ENCODE measurements at places on chromosomes 4 and X.

DNA sequence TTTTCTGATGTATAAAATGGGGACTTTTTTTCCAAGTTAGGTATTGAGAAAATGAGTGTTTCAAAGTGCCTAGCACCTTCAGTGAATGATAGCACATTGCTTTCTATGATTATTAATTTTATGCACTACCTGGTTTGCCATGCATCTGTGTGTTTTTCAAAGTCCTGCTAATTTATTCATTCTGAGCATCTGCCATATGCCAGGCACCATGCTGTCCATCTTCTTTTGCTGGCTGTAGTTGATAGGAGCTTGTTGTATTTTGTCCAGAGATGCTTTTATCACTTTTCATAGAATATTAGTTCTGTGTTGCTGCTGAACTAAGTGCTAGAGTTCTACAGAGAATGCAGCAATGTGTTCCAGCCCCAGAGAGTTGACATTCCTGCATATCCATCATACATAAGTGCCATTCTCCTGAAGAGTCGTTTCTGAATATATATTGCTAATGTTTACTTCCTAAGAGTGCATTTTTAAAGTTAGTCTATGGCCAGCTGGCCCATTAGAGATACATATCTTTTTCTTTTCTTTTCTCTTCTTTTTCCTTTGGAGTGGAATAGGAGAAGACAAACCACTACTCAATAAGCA is 49.0 kb upstream of the CLNK start:
- no peak for DNase-seq

GRCh38 chr4:113555868-113556267 is 205.7 kb downstream of the CAMK2D start:
- DNase-seq: no peak

- DNase-seq: no peak
These were observed 108.3 kb upstream of the AR start for GRCh38 chrX:67435536-67435935.

- DNase-seq: no peak
These were observed 5.1 kb downstream of the BGN start for GRCh38 chrX:153499876-153500275.

DNA sequence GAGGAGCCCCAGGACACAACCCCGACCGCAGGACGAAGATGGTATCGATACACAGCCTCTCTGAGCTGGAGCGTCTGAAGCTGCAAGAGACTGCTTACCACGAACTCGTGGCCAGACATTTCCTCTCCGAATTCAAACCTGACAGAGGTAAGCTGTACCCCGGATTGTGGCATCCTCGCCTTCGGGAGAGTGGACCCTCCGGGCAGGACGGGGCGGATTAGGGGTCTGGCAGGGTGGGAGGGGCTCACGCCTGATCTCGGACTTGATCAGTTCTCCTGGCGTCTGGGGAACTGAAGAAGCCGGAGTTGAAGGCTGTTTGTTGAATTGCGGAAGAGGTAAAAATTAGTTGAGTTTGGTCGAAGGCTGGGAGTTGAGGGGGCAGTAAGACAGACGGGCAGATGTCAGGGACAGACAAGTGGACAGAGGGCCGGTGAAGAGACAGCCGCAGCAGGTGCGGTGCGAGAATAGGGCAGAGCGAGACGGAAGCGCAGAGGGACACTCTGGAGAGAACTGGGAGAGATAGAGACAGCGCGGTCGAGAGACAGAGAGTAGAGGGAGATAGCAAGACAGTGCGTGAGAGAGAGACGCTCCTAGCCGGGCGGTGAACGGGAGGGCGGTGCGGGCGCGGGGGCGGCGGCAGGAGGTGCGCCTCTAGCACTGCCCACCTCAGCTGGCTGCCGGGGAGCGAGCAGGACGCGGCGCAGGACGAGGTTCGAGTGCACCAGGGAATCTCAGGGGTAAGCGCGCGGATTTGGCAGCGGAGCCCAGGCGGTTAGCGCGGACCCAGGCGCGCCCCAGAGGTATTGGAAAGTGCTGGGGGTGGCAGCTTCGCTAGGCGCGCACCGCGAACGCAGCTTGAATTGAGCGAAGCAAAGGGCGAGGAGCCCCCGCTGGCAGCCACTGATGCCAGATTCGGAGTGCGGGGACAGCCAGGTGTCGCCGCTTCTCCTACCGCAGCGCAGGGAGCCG is 23.9 kb downstream of the ARHGAP36 start:
- DNase-seq: no peak

DNA sequence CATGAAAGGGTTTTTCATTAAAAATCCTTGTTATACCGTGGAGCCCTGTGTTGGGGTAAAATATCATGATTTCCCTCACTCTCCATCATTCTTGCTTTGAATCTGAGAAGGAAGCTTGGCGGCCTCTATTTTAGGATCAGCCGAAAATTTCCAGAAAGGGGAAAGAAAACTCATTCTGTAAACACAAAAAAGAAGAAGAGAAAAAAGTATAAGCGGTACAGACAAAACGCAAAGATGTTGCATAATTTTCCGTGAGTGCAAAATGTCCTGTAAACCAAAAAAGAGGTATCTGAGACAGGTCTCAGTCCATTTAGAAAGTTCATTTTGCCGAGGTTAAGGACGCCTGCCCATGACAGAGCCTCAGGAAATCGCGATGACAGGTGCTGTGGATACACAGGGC is 5.3 kb downstream of the CSF2RA start:
- no peak for DNase-seq

DNA sequence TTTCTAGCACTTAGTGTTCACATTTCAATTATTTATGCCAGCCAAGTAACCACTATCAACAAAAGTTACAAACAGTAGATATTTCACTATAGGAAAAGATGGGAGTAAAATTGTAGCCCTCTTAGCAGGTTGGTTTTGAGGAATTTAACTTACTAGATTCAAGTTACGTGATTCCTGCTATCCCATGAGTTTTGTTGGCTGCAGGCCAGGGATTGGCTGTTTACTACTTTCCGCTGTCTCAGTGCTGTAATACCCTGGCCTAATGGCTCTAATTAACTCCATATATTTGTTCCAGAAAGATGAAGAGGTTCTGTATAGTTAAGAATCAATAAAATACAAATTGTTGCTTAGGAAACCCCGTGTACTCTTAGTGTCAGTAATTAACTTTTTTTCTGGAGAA is 55.5 kb upstream of the MAGED1 start:
- DNase-seq: no peak

- DNase-seq: peak; percentile 22
These were observed 30.4 kb downstream of the SMAD1 start for GRCh38 chr4:145511913-145512522.

- no peak for DNase-seq
These were observed 52.3 kb upstream of the SMIM31 start for GRCh38 chr4:164701665-164702064.

DNA sequence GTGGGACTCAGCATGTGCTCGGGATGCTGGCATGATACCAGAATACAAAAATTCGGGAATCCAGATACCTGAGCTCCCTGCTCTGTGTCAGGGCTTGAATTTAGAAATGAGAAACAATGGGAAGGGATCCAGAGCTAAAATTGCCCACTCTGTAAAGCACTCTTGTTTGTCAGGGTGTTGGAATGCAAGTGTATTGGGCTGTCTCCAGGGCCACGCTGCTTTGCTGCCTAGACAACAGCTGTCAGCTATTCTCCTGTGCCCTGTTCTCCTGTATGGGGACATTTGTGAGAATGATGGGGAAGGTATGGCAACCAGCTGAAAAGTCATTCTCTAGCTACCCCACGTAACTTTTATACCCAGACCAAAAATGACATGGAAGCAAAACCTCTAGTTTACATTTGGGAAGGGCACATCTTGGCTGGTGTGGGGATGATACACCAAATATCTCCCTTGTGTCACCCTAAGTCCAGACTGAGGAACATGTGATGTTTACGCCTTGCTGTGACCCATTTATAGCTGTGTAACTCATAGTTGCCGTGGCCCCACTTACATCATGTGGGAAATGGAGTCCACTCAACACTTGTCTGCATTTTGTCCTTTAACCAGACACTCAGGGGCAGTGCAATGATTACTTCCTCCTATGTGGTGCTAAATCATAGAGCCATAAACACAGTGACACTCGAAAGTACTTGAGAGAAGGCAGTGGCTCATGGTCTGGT is 46.6 kb downstream of the SMPX start:
- no peak for DNase-seq

- peak; percentile 82 for DNase-seq
These were observed 71.7 kb upstream of the HGFAC start for GRCh38 chr4:3369781-3370674.

DNA sequence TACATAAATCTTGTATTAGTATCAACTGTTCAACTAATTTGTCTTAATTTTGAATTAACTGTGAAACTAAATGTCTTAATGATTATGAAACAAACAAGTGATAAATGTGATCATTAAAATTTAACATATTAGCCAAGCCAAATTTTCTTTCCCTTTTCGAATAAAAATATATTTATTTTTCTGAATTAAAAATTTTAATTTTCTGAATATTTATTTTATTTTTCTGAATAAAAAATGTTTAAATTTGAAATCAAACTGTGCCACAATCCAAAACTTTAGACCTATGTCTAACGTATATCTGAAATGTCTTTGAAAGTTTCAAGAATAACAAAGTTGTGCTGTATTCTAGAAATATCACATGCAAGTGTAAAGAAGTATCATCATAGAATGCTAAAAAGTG is 4.7 kb downstream of the GABRA2 start:
- no peak for DNase-seq

DNA sequence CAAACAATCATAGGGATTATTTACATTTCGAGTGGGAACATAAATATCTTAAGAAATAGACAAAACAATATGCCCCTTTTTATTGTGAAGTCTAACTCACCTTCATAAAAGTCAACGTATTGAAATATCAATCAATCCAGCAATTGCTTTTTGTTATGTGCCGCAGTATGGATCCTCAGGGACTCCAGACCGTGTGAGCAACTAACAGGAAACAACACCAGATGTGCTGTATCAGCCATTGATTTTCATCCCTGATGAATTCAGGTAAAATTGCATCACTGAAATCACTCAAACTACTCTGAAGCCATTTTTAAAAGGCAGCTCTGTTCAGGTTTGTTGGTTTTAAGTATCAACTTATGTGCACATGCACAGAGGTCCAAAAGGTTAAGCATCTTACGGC is 197.3 kb upstream of the FAT1 start:
- DNase-seq: no peak

GRCh38 chr4:103054030-103054429 is 22.5 kb downstream of the SLC9B2 start:
- no peak for DNase-seq

- peak; percentile 39 for DNase-seq
These were observed 27.1 kb upstream of the MAP9 start for GRCh38 chr4:155403886-155404285.

- DNase-seq: peak; percentile 39
These were observed 82.3 kb downstream of the PRSS12 start for GRCh38 chr4:118270492-118270891.

DNA sequence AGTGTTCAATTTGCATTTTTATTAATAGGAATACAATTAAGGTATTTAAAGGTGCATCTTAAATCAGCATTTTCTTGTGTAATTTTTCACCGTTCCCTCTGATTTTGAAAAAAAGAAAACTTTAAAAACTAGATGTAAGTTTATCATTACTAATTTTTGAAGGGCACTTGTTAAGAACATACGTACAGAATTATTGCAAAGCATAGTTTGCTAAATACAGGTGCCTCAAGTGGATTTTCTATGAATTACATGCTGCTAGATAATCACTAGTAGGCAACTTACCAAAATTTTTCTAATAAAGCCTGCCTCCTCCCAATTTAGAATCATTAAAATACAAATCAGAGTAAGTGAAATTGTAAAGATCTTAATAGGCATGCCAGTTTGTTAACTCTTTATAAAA is 8.5 kb downstream of the CNKSR2 start:
- DNase-seq: no peak

DNA sequence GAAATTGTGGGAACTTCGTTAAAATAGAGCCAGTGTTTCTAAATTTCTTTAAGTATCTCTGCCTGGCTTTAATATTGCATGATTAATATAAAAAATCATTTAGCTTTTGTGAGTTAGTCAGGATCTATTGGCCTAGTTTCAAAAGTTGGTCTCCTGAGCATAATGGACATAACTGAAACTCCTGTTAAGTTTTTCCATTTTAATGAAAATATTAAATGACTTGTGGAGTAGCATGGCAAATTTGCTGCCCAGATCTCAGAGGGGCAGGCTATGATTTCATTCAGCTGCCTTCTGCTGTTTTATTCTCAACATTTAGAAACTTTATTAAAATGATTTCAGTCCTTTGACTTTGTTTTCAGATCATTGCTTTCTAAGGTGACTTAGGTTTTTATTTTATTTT is 962.9 kb upstream of the GRID2 start:
- no peak for DNase-seq

DNA sequence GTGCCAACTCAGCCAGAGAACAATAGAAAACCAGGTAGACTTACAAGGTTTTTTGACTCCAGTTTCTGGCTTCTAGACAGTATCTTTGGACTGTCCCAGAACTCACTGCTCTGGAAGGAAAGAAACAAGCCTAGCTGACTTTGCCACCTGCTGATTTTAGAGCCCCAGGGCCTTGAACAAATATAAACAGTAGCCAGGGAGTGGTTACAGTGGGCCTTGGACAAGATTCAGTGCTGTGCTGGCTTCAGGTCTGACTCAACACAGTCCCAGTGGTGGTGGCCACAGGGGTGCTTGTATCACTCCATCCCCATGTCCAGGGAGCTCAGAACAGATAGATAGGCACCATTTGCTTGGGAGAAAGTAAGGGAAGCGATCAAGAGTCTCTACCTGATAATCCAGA is 694.1 kb upstream of the ADGRL3 start:
- no peak for DNase-seq

DNA sequence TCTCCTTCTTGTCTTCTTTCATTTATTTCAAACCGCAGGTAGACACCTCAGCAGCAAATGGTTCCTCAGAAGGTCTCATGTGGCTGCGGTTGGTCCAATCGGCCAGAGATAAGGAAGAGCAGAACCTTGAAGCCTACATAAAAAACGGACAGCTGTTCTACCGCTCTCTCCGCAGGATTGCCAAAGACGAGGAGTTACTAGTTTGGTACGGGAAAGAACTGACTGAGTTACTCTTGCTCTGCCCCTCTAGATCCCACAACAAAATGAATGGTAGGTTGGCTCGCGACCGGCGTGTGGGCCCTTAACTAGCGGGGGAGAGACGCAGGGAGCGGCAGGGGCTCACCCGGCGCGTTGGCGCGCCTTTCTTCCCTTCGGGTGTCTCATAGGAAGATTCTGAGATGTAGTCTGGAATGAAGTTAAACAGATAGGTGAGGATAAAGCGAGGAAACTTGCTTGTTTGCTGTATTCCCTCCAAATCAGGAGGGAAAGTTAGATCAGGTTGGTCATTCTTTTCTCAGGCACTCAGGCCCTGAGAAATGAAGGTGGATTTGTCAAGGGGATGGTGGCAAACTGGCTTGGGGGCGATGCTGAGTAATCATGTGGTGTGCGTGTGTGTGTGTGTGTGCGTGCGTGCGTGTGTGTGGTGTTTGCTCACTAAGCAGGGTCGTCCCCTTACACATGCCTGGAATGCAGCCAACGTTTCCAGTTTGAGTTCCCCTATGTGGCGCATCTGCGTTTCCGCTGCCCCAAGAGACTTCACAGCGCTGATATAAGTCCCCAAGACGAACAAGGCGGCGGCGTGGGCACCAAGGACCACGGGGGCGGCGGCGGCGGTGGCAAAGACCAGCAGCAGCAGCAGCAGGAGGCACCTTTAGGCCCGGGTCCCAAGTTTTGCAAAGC is 4.2 kb downstream of the PRDM8 start:
- no peak for DNase-seq
